ENCODE measurements at places on chromosomes 16 and 17.

DNA sequence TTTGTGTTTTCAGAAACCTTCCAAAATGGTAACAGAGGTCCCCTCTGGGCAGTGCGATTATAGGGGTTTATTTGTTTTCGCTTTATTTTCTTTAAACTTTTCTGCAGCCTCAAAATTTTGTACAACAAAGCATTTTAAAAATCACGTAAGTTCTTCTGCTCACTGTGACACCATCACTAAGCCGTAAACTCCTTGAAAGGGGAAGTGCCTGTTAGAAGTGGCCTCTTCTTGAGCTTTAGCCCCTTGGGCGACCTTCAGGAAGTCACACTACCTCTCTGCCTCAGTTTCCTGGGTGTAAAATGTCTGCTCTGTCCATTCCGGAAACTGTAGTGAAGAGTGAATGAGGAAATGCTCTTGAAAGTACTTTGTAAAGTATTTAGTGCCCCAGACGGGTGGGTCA lies 26.6 kb downstream of the ARHGAP27 start:
- no peak for DNase-seq

GRCh38 chr16:81469710-81470535 lies 25.3 kb downstream of the CMIP start:
- DNase-seq: no peak

- no peak for DNase-seq
Measured at GRCh38 chr17:1710807-1711553, 803 bp upstream of the TLCD2 start.

GRCh38 chr17:7109461-7110322 lies 4.9 kb downstream of the ASGR2 start:
- DNase-seq: no peak

DNA sequence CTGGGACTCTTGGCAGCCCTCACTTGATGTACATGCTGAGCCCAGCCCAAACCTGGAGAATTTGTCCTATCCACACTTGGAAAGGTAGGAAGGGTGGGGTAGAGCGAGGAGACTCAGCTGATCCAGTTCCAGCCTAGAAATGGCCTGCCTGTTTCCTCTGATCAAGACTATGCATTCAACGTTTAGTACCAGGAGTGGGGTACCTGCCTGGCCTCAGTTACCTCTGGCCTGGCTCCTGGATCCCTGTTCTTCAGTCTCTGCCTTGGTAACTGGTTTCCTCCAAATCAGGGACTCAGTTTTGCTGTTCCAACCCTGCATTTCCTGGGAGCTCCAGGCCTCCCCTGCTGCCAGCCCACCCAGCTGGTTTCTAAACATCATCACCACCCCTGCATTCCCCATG lies 233.5 kb downstream of the GSG1L start:
- no peak for DNase-seq

- no peak for DNase-seq
Measured at GRCh38 chr16:55912022-55912421, 36.8 kb upstream of the CES5A start.

- no peak for DNase-seq
Measured at GRCh38 chr17:79654350-79654959, 43.6 kb upstream of the RBFOX3 start.

DNA sequence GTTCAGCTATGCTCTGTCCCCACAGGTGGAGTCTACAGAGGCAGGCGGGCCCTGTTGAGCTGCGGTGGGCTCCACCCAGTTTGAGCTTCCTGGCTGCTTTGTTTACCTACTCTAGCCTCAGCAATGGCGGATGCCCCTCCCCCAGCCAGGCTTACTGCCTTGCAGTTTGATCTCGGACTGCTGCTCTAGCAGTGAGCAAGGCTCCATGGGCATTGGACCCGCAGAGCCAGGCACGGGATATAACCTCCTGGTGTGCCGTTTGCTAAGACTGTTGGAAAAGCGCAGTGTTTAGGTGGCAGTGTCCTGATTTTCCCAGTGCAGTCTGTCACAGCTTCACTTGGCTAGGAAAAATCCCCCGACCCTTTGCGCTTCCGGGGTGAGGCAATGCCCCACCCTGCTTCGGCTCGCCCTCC lies 89.1 kb downstream of the BCAS3 start:
- DNase-seq: no peak

GRCh38 chr17:18951941-18952842 lies at the start of gene SLC5A10:
Gene SLC5A10 (plus strand): TSS chr17:18952165. CDS start chr17:18952206, 41 bp downstream.
- no peak for DNase-seq

DNA sequence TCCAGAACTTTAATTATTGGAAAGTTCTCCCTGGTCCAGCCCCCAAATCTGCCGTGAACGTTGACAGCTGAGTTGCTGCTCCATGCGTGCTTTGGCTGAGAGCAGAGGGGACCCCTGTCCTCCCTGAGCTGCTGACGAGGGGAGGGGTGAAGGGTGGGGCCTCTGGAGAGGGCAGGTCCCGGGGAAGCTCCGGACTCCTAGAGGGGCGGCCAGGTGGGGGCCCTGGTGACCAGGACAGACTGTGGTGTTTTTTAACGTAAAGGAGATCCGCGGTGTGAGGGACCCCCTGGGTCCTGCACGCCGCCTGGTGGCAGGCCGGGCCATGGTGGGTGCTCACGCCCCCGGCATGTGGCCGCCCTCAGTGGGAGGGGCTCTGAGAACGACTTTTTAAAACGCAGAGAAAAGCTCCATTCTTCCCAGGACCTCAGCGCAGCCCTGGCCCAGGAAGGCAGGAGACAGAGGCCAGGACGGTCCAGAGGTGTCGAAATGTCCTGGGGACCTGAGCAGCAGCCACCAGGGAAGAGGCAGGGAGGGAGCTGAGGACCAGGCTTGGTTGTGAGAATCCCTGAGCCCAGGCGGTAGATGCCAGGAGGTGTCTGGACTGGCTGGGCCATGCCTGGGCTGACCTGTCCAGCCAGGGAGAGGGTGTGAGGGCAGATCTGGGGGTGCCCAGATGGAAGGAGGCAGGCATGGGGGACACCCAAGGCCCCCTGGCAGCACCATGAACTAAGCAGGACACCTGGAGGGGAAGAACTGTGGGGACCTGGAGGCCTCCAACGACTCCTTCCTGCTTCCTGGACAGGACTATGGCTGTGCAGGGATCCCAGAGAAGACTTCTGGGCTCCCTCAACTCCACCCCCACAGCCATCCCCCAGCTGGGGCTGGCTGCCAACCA lies at the start of gene MC1R:
Gene MC1R (plus strand): TSS at position 410 of the 895 bp plus-strand sequence. CDS start 397 bp downstream, at position 807.
- no peak for DNase-seq

GRCh38 chr17:68184816-68185436 lies 62.9 kb upstream of the AMZ2 start:
- no peak for DNase-seq

- no peak for DNase-seq
Measured at GRCh38 chr16:66551348-66551759, 1.0 kb upstream of the CKLF start.

DNA sequence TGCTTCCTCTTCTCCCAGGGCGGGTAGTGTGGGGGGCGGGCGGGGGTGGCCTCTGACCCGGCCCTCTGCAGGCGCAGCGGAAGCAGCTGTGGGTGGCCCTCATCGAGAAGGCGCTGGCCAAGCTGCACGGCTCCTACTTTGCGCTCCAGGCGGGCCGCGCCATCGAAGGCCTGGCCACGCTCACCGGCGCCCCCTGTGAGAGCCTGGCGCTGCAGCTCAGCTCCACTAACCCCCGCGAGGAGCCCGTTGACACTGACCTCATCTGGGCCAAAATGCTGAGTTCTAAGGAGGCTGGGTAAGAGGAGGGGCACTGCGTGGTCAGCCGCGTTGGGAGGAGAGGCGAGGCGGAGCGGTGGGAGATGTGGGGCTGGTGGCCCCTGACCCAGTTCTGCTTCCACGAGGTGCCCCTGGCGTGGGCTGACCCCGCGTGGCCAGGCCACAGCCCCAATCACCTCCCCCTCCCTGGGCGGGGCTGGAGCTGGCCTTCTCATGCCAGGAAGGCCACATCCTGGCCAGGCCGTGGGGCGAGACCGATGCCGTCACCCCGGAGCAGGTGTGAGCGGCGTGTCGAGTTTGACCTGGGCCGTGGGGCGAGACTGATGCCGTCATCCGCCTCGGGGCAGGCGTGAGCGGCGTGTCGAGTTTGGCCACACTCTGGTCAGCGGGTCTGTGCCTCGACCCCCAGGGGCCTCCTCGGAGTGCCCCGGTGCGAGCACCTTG lies 10.5 kb upstream of the PRR35 start:
- no peak for DNase-seq

GRCh38 chr17:43998552-43998951 lies 5.9 kb upstream of the NAGS start:
- no peak for DNase-seq

DNA sequence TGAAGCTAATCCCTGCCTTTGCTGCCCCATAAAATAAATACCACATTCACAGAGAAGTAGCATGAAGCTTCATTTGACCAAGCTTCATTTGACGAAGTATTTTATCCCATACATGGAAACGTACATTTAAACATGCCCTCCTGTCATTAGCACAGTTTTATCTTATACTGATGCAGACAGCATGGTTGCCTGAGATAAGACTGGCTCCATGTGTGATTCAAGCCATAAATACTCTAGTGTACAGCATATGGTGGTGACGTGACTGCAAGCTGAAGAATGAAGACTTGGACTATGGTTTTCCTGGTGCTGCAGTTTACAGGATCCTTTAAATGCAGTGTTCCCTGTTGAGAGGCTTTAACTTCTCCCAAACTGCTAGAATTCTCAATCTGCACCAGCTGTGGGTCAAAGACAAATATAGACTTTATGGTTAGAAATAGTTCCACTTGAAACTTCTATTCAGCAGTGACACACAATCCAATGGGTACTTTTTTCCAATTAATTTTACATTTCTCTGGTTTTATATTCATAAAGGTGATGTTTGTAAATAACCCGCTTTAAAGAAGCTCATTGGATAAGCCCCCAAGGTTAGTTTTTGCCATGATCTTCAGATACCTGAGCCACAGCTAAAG lies 64.9 kb downstream of the CYB561 start:
- no peak for DNase-seq

DNA sequence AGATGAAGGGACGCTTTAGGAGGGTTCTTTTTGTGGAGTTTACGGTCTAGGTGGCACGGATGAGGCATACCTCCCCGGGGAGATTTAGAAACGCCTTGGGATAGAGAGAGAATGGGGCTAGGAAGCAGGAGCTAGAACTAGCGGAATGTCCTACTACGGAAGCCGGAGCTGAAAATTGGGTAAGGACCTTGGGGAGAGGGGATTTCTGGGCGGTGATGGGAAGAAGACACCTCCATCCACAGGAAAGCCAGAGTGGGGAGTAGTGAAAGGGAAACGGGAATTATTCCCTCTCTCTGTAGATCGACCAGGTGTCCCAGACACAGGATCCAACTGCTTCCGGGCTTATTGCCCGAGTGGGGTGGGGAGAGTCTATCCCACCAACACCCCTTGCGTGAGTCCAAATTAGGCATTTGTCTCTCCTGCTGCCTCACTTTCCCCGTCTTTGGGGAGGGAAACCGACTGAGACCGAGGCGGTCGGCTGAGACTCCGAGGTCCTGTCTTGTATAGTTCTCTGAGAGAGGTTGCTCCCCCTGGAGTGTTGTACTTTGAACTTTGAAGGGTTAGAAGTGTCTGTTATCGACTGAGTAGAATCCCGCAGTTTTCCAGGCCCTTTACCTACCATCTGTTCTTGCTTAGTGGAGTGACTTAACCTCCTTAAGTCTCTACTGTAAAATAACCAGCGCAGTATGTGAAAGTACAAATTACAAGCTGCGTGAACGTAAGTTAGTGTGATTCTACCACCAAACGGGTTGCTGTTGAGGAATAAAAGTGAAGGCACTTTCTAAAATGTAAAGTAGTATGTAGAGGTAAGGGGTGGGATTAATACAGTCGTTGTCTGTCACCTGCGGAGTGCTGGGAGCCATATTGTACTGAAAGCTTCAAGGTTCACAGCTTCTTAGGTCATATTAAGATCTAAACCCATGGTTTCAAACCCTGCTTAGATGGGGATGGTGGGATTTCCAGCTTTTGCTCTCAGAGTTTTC lies 1.0 kb downstream of the RSPRY1 start:
- DNase-seq: no peak

DNA sequence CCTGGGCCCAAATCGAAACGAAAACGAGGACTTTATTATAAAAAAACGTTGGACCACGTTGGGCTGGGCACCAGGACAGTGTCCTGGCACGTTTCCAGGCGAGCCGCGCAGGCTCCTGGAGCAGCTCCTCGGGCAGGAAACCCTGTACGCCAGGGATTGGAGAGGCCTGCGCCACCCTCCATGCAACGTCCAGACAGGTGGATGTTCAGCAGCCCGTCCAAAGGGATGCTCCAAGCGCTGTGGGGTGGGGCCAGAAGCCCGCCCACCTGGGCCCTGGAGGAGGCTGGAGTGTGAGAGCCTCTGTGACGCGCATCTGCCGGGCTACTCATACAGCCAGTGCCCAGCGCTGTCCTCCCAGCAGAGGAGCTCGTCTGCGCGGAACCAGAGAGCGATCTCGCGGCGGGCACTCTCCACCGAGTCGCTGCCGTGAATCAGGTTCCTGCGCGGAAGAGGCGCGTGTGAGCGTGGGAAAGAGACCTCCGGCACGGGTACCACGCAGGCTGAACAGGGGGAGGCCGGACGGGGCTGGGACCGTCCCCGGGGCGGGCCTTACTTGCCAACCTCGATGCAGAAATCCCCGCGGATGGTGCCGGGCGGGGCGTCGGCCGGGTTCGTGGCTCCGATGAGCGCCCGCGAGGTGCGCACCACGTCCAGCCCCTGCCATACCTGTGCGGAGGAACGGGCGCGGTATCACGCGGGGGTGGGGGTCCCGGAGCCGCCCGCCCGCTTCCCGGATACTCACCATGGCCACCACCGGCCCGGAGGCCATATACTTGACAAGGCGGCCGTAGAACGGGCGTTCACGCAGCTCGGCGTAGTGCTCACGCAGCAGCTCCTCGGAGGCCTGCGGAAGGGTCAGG lies 785 bp downstream of the NME3 start:
- DNase-seq: peak; percentile 71

DNA sequence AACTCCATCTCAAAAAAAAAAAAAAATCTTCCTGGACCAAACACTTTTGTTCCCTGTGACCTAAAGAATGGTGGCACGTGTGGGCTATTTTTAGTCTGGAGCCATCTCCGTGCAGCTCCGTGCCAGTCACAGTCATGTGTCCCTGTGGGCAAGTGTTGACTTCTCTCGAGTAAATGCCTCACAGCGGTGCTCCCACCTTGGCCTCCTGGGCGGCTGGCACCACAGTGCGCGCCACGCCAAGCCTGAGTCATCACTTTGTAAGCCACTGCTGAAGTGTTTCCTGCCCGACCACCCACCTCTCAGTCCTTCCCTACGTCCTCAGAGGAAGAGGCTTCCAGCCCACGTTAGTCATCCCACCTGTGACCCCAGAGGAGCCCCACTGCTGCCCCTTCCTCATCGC lies 10.9 kb upstream of the HEXD start:
- no peak for DNase-seq

GRCh38 chr16:88276591-88276990 lies 106.2 kb upstream of the ZNF469 start:
- no peak for DNase-seq

GRCh38 chr17:60525328-60525684 lies 736 bp downstream of the APPBP2 start:
- DNase-seq: no peak

DNA sequence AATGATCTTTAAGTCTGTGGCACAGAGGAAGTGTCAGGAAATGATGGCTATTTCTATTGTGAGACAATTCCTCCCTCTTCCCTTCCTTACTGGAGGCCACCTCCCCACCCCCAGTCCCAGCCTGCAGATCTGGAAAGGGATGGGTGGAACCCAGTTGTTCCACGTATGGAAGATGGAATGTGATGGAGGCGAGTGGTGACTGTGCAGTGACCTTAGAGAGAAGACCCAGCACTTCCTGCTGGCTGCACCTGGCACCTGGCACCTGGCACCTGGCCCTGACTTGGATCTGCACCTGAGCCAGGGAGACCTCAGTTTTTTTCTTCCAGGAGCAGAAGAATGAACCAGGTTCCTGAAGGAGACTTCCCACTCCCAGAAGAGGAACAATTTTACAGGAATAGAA lies 33.0 kb upstream of the TMC5 start:
- no peak for DNase-seq
